CD8-positive, alpha-beta memory T cell (primary cell): ENCODE measurements at places on chromosomes 6 and 20. TPM values are rescaled to one million over a fixed set of nuclear protein-coding genes. Genes with fewer than 3 reads are reported as not detected.

GRCh38 chr6:135738636-135739035, 112.9 kb upstream of the PDE7B start:
- no peak overlapping the region for H3K4me3 ChIP-seq
- H3K36me3 ChIP-seq = no peaks in the 10 kb centered on the region
- H3K27ac ChIP-seq = no peak overlapping the region
- no peak for DNase-seq

DNA sequence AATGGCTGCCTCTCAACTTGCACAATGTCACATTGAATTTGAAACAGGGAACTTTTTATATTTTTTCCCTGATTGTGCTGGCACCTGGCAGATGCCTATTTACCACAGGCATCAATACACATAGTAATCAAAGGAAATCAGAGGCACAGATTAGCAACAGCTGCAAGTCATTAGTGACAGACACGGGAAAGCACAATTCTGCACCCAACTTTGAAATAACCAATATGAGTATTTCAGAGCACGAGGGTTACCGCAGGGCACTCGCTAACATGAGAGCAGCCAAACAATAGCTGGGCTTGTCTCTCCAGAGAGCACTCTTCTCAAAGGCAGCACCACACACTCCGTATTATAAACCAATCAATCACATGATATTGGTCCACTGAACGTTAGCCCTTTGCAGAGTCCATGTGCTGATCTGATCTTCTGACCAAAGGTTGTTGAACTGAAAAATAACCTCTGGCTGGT, 149.5 kb downstream of the RNF144B start:
- H3K4me3 ChIP-seq = no peak overlapping the region
- H3K27ac ChIP-seq = no peak overlapping the region
- no peaks in the 10 kb centered on the region for H3K36me3 ChIP-seq

The RRP36 gene
- 120 TPM for total RNA-seq

The PI16 gene
- 0.37 TPM for total RNA-seq

DNA sequence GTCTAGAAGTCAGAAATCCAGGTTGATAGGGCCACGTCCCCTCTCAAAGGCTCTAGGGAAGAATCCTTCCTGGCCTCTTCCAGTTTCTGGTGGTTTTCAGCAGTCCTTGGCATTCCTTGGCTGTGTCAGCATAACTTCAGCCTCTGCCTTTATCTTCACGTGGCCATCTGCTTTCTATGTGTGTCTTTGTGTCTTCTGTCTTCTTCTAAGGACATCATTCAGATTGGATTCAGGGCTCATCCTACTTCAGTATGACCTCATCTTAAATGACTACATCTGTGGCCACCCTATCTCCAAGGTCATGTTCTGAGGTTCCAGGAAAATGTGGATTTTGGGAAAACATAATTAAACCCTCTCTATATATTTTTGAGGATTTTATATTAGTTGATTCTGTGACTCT, 23.0 kb downstream of the C6orf89 start:
- peaks cover 13% of the 10 kb centered on the region for H3K36me3 ChIP-seq
- DNase-seq = no peak
- no peak overlapping the region for H3K27ac ChIP-seq

DNA sequence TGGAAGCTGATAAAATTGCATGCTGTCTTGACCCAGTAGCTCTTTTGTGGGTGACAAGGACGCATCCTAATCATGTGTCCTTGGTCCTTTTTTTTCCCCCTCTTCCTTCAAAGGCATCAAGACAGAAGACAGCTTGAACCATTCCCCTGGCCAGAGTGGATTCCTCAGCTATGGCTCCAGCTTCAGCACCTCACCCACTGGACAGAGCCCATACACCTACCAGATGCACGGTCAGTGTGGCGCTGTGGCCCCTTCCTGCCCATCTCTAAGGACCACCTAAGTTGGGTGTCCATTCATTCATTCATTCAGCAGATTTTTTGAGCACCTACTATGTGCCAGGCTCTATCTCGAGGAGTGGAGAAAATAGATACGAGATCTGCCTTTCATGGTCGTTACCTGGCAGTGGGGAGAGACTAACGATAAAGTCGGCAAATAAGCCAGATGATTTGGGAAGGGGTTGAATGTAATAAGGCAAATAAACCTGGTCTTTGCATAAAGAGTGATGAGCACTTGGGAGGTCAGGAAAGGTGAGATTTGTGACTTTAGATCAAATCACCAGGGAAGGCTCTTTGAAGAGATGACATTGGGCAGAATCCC, 121.5 kb downstream of the EYA2 start:
- H3K27me3 ChIP-seq = no peaks in the 10 kb centered on the region
- H3K4me1 ChIP-seq = no peaks in the 10 kb centered on the region
- no peak overlapping the region for H3K4me3 ChIP-seq
- no peaks in the 10 kb centered on the region for H3K36me3 ChIP-seq

The TRAPPC3L gene
- total RNA-seq = not detected

GRCh38 chr6:30824698-30825097, 59.6 kb upstream of the DDR1 start:
- H3K4me3 ChIP-seq = no peak overlapping the region
- H3K4me1 ChIP-seq = peaks cover 42% of the 10 kb centered on the region
- no peaks in the 10 kb centered on the region for H3K36me3 ChIP-seq
- no peak overlapping the region for H3K27ac ChIP-seq
- no peaks in the 10 kb centered on the region for H3K27me3 ChIP-seq

The CDH22 gene
- not detected for total RNA-seq

- no peaks in the 10 kb centered on the region for H3K27me3 ChIP-seq
- peak within 1 kb of the TSS; percentile 70 for H3K27ac ChIP-seq
- H3K4me3 ChIP-seq = peak within 1 kb of the TSS; percentile 81
- H3K36me3 ChIP-seq = peaks cover 3% of the 10 kb centered on the region
- peak; percentile 97 for DNase-seq
Observed at GRCh38 chr20:1118336-1119127, at the start of gene PSMF1. Gene PSMF1, plus strand, starts transcription at chr20:1118602. Its CDS starts 172 bp downstream, at chr20:1118774.

The CLVS2 gene
- total RNA-seq = not detected

- H3K36me3 ChIP-seq = no peaks in the 10 kb centered on the region
- H3K4me3 ChIP-seq = no peak overlapping the region
- H3K4me1 ChIP-seq = no peaks in the 10 kb centered on the region
- DNase-seq = no peak
Observed at GRCh38 chr6:116229287-116229913, 24.5 kb downstream of the TSPYL4 start.

DNA sequence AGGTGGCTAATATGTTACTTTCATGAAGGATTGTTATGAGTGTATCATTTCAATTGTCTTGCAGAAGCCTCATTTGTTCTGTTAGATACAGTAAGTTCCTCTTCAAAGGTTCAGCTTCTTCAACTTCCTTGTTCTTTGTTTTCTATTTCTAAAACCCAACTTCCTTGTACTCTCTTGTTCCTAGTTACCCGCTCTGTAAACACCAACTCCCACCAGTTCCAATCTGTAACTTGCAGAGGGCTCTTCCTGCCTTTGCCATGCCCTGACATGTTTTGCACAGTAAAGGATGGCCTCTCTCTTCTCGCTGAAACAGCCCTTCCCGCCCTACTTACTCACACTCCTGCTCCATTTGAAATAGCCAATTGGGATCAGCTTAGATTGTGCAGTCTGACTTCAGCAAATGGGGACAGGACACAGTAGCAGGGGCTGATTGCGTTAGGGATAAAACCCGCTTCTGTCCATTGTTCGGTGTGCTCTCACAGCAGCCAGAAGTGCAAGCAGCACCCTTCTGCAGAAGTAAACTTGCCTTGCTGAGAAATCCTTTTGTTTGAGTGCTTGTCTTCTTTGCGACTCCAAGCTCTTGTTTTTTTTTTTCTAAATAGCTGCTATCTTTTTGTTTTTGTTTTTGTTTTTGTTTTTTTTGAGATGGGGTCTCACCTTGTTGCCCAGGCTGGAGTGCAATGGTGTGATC, 45.9 kb upstream of the POU5F1 start:
- no peaks in the 10 kb centered on the region for H3K27me3 ChIP-seq
- no peak overlapping the region for H3K27ac ChIP-seq
- H3K4me3 ChIP-seq = no peak overlapping the region
- DNase-seq = no peak
- H3K4me1 ChIP-seq = no peaks in the 10 kb centered on the region

DNA sequence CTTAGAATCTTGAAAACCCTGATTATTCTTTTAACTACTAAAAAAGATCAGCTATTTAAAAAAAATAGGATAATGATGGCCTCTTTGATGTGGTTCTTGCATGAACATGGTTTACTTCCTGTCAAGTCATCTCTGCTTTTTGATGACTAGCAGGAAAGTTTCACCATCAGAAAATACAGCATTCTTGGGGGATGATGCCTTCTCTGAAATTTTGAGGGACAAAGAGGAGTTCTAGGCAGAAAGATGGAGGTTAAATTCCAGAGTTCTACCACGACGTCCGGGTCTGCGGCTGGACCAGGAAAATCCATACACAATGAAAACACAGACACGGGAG, 130.4 kb downstream of the OLIG3 start:
- no peaks in the 10 kb centered on the region for H3K27me3 ChIP-seq
- no peaks in the 10 kb centered on the region for H3K36me3 ChIP-seq
- DNase-seq = no peak

The MCM9 gene
- 21.3 TPM for total RNA-seq

The TBX18 gene
- not detected for total RNA-seq

The MUCL3 gene
- total RNA-seq = not detected
